ENCODE measurements at places on chromosomes 3 and 15.
A peak's percentile ranks its signal among the peaks of the same experiment; 100 is the strongest.

DNA sequence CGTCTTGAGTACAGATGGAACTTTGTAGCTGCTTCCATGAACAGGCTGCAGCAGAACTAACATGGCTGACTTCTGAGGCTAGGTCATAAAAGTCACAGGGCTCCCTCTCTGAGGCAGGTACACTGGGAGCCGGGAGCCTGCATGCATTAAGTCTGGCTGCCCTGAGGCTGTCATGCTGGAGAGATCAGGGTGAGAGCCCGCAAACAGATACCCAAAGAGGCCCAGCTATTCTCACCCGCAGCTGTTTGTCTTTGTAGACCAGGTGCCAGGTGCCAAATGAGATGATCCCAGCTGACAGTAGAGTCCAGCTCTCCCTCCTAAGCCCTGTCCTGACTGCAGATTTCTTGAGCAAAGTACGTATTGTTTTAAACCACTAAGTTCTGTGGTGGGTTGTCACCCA is 8.6 kb upstream of the SLCO3A1 start:
- DNase-seq: no peak

- DNase-seq: no peak
These were observed 84.9 kb downstream of the B3GALNT1 start for GRCh38 chr3:161020256-161020655.

- DNase-seq: no peak
These were observed 149.0 kb downstream of the WDR76 start for GRCh38 chr15:43975770-43976169.

- no peak for DNase-seq
These were observed 4.3 kb upstream of the MORF4L1 start for GRCh38 chr15:78868366-78868765.

- DNase-seq: peak; percentile 86
These were observed 33.8 kb upstream of the GREM1 start for GRCh38 chr15:32683906-32684584.

GRCh38 chr15:66777596-66778313 is 75.7 kb downstream of the SMAD6 start:
- no peak for DNase-seq

DNA sequence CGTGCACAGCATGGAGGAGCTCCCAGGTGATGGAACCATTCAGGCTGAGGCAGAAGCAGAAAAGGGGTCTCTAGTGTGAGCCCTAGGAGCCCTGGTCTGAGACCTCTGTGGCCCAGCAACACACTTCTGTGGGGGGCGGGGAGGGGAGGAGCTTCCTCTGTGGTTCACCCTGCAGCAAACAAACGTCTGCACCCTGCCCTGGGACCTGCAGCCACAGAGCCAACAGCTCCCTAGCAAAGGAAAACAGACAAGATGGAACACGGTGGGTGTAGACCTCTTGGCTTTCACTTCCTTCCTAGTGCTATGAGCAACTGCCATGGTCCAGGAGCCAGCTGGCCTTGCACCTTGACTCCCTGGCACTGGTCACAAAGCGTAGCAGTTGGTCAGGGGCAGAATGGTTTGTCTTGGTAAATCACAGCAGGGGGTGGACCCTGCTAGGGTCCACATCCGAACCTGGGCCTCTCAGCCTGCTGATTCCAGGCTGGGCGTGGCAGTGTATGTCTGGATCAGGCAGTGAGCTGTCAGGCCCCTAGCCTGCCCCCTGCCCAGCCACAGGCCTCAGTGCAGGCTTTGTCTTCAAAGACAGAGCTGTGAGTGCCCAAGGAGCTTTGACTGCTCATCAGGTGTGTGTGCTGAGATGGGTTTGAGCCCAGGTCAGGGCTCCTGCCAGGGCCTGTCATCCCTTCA is 6.7 kb downstream of the AMIGO3 start:
- no peak for DNase-seq

GRCh38 chr3:158531334-158531733 is 39.7 kb upstream of the MLF1 start:
- DNase-seq: no peak

DNA sequence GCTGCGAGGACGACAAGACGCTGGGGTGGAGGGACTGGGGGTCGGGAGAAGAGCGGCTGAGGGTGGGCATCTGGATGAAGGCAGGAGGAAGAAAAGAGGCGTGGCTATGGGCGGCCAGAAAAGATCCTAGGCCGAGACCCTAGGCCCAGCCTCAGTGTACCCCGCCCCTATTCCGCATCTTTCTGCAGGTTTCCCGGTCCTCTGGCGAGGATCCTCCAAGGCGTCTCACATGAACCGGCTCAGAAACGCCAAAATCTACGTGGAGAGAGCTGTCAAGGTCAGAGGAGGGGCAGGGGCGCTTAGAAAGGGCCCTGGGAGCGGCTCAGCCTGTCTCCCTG is 340 bp downstream of the TTLL3 start:
- DNase-seq: no peak

GRCh38 chr15:63729115-63729884 is 104.4 kb downstream of the HERC1 start:
- DNase-seq: no peak

DNA sequence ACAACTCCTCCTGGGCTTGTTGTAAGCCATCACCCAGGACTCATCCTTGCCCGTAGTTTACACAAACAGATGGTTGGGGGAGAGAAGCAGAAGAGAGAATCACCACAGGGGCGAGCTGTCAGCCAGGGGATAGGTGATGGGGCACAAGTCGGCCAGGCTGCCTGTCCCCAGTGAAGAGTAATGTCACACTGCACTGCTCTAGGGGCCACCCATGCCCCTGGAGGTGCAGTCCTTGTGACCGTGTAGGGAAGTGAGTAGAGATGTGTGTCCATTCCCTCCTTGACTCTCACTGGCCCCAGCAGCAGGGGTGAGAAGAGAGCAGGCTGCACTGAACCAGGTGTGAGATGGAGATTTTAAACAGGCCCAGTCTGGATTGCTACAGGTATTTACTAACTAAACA is 17.1 kb upstream of the PRSS50 start:
- no peak for DNase-seq

DNA sequence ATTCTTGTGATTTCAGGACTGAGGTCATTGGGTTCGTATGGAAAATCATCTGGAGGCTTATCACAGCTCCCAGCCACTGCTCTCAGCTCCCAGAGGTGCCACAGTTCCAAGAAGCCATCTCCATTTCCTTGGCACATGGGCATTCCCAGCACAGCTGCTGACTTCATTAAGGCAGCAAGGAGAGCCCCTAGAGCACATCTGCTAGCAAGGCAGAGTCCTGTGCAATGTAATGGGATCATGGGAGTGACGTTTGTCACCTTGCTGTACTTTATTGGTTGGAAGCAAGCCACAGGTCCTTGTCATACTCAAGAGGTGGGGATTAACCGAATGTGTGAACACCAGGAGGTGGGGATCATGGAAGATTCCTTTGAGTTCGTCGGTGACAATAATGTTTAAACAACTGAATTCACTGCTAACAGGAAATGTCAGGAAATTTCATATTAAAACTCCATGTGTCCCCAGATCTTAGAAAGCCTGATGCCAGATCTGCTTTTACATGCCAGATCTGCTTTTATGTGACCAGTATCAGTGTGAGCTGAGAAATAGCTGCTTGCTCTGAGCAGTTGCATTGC is 148.8 kb downstream of the GABRG3 start:
- DNase-seq: no peak

DNA sequence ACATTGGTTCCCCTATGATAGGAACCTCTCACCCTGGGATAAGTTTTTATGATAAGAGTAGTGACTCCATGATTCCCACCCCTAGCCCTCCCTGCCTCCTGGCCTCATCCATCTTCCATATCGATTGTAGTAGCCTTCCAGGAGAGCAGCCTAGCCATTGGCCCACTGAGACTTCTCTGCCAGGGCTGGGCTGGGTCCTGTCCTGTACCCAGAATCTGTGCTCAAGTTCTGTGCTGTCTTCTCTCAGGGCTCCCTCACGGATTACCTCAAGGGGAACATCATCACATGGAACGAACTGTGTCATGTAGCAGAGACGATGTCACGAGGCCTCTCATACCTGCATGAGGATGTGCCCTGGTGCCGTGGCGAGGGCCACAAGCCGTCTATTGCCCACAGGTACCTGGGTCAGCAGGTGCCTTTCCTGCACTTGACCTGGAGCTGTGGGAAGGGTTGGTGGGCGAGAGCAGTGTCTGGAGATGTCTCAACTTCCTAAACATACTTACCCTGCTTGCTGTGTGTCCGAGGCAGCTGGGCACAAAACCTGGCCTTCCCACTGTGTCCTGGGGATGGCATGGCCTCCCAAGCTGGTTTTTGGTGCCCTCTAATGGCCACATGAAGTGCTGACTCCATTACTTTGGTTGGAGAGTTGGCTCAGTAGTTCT is 16.6 kb upstream of the EXOG start:
- DNase-seq: peak; percentile 49

DNA sequence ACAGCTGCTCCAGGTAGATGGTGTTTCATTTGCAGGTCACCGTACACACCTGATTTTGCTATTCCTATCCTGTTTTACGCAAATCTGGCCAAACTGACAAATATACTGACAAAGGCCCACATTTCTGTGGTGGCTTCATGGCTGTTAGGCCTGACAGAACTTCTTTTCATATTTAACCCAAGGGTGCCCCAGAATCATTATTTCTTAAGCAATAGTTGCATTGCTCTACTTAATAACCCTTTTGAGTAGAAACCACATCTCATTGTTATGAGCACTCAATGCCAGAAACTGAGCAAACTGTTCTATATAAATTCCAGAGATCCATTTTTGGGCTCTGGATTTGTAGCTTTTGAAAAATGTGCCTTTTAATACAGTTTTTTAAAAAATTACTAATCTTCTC is 19.4 kb downstream of the ASTE1 start:
- no peak for DNase-seq

DNA sequence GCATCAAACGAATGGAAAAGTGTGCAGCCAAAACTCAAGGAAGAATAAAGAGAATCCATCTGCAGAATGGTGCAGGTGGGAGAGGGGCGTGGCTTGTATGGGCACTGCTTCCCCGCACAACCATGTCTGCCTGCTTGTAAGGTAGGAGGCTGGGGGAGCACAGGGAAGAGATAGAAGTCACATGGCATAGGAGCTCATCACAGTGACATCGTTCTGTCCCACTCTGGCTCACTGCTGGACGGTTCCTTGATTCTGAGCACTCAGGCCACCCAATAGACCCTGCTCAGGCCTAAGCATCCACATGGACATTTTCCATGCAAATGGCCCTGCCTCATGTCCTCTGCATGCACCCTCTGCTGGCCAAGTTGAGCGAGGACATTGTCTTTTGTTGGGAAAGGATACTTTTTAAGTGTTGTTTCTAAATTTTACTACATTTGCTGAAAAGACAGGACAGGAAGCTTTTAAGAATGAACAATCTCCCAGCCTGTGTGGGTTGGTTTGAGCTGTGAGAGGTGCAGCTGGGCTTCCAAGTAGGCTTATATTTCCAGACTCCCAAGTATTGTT is 3.1 kb downstream of the MYLK start:
- DNase-seq: peak; percentile 64

- DNase-seq: no peak
These were observed 113.1 kb upstream of the C15orf61 start for GRCh38 chr15:67407786-67408185.

All from HFFc6 (cell line).